ENCODE measurements at places on chromosomes 6 and 20.

GRCh38 chr20:48012401-48012974 lies 227.2 kb upstream of the SULF2 start:
- DNase-seq: no peak

DNA sequence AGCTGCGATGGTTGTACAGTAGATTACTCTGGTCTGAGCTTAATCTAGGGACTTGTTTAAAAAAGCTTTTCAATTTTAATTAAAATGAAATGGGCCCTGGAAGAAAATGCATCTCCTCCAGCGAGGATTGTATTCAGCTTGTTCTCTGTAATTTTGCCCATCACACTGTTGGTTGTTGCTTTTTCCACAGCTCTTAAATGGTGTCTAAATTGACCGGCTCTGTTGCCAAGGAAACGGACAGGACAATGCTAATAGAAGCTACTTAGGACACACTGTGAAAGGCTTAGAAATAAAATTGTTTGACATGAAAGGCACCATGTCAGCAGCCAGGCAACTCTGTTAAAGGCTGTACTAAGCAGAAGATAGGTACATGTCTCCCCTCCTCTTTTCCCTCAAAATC lies 116.7 kb upstream of the NRSN1 start:
- DNase-seq: peak; percentile 17

- no peak for DNase-seq
Measured at GRCh38 chr20:21174516-21175239, 48.8 kb downstream of the KIZ start.

- no peak for DNase-seq
Measured at GRCh38 chr20:10201321-10201870, 17.2 kb upstream of the SNAP25 start.

GRCh38 chr6:158213925-158214674 lies 46.0 kb downstream of the GTF2H5 start:
- peak; percentile 90 for DNase-seq

DNA sequence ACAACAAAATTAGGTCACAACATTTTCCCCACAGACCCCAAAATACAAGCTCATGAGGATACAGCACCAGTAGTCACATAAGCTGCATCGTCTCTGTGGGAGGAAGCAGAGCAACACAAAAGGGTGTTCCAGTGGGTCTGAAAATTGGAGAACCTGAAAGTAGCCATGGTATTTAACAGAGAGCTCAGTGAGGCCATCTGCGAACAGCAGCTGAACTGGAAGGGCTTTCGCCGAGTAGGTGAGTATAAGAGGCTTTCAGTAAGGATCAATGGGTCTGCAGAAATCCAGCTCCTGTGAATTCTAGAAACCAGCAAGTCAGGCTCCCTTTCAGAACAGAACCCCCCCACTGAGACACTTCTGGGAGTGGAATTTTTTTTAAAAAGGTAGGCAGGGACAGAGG lies 120.0 kb upstream of the RREB1 start:
- DNase-seq: peak; percentile 28

DNA sequence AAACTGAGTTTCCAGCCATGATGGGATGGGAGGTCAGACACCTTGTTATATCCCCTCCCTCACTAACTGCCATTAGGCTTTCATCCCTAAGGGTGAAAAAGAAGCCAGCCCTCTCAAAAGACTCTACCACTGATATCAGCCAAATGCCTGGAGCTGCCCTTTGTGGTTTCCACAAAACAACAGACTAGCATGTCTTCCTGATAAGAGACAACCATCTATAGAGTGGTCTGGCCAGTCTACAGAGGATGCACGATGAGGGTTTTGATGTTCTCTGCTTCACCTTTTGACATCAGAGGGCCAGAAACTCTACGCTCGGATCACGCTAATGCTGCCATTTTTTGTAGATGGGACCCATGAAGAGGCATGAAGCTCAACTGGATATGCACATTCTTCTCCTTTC lies 61.7 kb upstream of the ARHGAP18 start:
- DNase-seq: no peak

DNA sequence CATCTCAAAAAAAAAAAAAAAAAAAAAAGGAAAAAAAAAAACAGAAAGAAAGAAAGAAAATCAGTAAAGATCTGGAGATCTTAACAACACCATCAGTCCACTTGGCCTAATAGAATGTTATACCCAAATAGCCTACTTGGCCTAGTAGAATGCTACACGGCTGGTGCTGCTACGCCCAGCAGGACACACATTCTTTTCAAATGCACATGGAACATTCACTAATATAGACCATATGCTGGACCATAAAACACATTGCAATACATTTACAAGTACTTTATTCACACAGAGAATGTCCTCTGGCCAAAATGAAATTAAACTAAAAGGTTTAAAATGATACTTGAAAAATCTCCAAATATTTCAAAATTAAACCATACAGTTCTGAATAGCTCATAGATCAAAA lies 80.0 kb upstream of the TNFAIP3 start:
- DNase-seq: no peak

DNA sequence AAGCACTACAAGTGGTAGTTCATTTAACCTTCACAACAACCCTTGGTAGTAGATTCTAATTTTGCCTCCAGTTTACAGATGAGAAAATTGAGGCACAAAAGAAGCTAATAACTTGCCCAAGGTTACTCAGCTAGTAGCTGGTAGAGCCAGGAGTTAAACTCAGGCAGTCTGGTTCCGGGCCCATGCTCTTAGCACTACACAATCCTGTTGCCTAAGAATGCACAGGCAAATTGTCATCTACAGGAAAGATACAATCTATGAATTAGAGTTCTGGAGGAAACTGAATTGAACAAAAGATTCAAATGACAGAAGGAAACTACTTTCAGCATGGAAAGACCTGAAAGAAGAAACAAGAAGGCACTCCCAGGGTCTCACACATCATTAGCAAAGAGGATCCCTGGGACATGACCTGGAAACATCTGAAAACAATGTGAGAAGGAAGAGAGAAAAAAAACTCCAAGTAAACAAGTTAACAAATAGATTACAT lies 56.8 kb downstream of the ZHX3 start:
- no peak for DNase-seq

GRCh38 chr20:2814587-2815051 lies at the start of gene C20orf141:
Gene C20orf141, plus strand, starts transcription at chr20:2814987. Its CDS starts 198 bp downstream, at chr20:2815185.
- DNase-seq: no peak

GRCh38 chr20:14525426-14525825 lies 188.0 kb upstream of the FLRT3 start:
- no peak for DNase-seq

DNA sequence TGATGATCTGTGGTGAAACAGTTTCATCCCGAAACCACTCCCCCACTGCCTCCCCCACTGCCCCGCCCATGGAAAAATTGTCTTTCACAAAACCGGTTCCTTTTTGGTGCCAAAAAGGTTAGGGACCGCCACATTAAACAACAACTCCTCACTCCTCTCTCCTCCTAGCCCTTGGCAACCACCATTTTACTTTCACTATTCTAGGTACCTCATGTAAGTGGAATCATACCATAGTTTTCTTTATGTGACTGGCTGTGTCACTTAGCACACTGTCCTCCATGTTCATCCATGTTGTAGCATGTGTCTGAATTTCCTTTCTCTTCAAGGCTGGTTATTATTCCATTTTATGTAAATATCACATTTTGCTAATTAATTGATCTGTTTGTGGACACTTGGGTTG lies 99.3 kb downstream of the UTRN start:
- DNase-seq: no peak

GRCh38 chr6:157117431-157118095 lies 205.8 kb downstream of the TMEM242 start:
- no peak for DNase-seq

DNA sequence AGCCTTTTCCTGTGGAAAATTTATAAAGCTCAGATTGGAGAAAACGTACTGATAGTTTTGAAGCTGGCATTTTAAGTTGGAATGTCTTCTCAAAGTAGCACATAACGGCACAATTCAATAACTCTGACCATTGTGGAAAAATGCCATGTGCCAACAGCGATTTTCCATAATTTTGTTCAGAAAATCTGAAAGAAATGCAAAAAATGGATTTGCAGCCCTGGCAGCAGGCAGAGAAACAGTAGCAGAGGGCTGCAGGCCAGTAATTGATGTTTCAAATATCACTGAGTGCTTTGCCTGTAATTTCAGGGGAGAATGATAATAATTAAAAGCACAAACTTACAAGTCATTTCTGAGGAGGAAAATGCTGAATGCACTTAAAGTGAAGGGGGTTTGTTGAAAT lies 507.4 kb downstream of the MAFB start:
- no peak for DNase-seq

DNA sequence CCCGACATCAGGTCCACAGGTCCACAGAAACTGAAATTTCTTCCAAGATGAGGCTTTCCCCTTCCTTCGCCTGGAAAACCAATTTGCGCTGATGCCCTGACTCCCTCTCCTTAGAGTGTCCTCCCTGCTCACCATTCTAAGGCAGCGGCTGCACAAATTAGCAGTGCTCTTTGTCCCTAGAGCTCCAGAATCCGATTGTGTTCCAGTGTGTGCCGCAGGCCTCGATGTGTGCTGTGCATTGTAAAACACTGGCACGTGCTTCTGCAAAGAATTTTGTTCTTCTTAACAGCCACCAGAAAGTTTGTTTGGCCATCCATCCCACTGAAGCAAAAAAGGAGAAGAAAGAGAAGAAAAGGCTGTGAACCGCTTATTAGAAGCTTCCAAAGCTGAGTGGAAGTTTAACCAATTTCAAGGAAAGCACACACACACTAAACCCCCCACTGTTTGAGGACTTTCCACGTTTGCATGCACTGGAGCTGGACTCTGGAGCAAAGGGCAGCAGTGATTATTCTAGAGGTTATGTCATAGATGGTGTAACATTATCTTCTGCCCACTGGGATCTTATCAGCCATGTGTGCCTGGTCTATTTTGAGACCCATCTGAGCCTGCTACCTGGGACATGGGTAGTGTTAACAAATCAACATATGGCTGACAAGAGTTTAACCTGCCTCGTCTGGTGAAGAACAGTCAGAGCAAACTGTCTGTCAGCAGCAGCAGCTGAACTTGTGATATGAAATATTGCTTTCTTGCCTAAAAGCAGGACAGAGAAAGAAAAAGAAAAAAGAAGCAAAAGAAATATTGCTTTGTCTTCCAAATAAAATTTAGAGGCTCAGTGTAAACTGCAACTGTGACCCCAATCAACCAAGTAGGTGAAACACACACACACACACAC lies 64.9 kb upstream of the RREB1 start:
- no peak for DNase-seq

DNA sequence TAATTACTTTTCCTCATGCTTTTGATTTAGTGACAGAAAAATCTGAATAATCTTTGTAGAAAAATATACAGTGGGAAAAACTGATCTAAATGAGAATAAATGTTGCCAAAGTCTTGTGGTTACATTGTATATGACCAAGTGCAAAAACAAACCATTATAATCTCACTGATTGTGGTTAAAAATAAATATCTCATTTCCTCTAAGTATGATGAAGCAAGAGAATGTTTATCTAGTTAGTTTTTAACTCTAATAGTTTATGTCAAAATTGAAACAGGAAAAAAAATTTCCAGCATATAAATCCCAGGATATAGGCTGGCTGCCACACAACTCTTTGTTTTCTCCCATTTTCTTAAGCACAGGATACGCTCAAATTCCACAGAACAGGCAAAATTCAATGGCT lies 392.7 kb upstream of the ID4 start:
- no peak for DNase-seq

DNA sequence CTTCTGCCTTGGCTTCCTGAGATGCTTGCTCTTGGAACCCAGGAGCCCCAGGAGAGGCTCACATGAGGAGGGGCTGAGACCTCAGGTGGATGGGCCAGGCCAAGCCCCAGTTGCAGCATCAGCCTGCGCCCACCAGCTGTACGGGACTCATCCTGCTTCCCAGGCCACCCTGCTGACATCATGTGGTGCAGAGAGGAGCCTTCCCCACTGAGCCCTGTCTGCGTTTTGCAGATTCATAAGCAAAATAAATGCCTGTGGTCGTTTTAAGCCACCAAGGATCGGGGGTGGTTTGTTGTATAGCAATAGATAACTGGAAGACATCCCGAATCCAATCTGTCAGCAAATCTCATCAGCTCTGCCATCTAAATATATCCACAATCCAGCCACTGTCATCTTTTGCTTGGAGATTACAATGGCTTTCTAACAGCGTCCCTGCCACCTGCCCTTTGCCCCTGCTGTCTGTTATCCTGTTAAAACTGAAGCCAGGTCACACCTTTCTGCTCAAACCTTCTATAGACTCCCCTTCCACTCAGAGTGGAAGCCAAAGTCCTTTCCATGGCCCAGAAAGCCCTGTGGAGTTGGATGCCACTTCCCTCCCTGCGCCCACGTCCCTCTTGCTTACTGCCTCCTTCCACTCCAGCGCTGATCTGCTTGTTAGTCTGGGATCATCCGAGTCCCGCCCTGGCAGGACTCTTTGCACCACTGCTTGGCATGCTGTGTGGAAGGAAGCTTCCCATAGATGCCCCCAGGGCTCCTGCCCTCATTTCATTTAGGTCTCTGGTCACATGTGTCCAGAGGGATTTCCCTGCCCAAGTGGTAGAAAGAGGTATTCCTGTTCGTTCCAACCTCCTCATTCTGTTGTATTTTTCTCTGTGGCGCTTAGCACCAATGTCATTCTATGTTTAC lies 24.0 kb upstream of the MLN start:
- peak; percentile 21 for DNase-seq

DNA sequence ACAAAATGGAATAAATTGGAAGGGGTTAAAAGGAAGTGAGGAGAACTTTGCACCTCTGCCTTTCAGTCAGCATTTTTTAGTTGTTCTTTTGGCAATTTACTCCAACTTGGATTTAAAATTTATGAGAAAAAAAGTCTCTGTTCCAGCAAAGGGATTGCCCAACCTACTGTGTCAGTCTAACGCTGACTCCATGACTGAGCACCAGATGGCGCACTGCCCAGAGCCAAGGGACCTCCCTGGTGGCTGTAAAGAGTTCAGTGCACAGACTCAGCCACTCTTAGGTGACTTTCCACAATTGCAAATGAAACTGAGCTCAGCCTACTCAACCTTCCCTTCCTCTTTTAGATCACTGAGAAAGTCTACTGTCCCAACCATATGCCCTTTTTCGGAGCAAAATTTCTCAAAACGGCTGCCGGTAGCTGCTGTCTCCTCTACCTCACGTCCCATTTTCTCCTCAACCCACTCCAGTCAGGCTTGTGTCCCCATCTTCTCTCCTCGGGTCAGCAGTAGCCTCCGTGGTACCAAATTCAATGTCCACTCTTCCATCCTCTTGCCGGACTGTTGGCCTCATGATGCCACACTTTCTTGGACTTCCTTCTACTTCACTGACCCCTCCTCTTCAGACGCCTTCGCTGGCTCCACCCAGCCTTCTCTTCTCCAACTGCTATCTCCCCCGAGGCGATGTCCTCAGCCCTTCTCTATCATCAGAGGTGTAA lies 38.7 kb downstream of the GSTA2 start:
- peak; percentile 30 for DNase-seq

DNA sequence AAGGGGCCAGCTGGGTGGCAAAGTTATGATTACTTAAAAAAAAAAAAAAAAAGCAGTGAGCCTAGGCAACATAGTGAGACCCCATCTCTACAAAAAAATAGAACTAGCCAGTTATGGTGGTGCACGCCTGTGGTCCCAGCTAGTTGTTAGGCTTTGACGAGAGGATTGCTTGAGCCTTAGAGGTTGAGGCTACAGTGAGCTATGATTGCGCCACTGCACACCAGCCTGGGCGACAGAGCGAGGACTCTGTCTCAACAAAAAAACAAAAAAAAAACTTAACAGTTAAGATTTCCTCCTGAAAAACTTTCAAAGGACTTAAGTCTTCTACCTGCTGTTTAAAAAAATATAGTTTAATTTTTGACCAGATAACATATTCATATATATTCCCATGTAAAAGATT lies 2.4 kb downstream of the GTSF1L start:
- DNase-seq: no peak
